ENCODE measurements at places on chromosomes 4 and X. TPM values are rescaled to one million over a fixed set of nuclear protein-coding genes. Genes with fewer than 3 reads are reported as not detected.

- DNase-seq = no peak
These were observed 195.6 kb downstream of the GPC3 start for GRCh38 chrX:133789829-133790228.

- DNase-seq = peak; percentile 63
These were observed 104.1 kb downstream of the PHOX2B start for GRCh38 chr4:41644288-41644914.

- DNase-seq = no peak
These were observed 161.2 kb downstream of the GLRA2 start for GRCh38 chrX:14690553-14690952.

DNA sequence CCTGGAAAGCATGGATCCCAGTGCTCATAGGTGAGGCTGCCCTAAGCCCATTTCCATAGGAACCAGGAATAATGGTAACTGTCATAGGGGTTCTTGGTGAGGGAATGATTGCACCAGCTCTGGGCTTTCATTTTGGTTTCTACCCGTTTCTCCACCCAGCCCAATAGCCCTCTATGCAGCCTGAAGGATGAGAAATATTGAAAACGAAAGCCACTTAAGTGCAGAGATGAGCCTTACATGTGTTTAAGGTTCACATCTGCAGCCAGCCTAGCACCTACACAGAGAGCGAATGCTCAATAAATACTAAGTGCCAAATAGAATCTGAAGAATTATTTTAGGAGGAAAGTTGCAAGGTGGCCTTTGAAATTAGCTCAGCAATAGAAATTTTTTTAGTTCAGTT lies 60.4 kb downstream of the MCF2 start:
- no peak for DNase-seq

GRCh38 chr4:142150483-142150882 lies 514.1 kb downstream of the IL15 start:
- DNase-seq = no peak

- DNase-seq = no peak
These were observed 3.4 kb downstream of the CTBP1 start for GRCh38 chr4:1245481-1246051.

DNA sequence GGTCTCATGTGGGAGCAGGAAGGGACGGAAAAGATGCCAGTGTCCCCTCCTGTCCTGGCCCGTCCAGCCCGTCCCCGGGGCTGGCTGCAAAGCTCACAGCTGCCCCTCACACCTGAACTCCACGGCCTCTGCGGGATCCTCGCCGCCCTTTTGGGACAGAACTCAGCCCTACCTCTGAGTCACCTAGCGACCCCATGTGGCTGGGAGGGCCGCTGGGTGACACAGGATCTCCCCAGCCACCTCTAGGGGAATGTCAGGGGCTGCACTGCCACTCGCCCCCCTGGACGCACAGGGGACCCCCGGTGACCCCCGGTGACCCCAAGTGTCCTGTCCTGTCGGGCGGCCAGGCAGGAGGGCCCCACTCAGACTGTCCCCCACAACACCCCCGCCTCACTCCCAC lies 748 bp downstream of the FAM9B start:
- no peak for DNase-seq

- DNase-seq = no peak
These were observed 211.8 kb downstream of the NPFFR2 start for GRCh38 chr4:72243641-72244040.

- no peak for DNase-seq
These were observed 4.6 kb upstream of the CLDN24 start for GRCh38 chr4:183326853-183327252.

SPARCL1 gene
- 408 TPM for total RNA-seq

ZAR1 gene
- total RNA-seq = not detected

CENPVL1 gene
- total RNA-seq = not detected

NLGN3 gene
- 1.0 TPM for total RNA-seq

RNF150 gene
- total RNA-seq = 5.6 TPM
